ENCODE measurements at places on chromosomes 5 and 9.

DNA sequence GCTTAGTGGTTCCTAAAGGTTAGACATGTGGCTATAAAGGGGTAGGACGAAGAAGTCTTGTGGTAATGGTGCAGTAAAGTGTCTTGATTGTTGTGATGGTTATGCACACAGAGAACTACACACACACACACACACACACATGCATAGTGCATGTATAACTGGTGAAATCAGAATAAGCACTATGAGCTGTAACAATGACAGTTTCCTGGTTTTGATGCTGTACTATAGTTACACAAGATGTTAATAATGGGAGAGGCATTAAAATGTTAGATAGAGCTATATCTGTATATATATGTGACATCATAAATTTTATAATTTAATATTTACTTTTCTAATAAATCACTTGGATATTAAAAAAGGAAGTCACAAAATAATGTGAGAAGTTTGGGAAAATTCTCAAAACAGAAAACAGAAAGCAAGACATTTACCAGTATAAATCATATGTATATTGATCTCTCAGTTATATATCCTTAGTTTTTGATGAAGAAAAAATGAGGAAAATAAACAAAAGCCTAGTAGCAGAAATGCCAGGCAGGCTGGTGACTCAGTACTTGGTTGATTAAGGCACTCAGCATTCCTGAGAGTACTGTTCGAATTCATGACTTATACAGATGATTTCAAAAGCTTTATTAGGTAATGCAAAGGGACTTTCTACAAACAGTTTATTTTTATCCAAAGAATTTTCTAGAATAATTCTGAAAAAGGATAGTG is 350.5 kb upstream of the DAB2 start:
- no peak for DNase-seq

- no peak for DNase-seq
Measured at GRCh38 chr5:81428446-81428845, 34.5 kb upstream of the ACOT12 start.

- DNase-seq, result no peak
Measured at GRCh38 chr5:179255527-179256327, 89.5 kb downstream of the ADAMTS2 start.

GRCh38 chr9:118931941-118932340 is 437.3 kb downstream of the BRINP1 start:
- DNase-seq, result no peak

GRCh38 chr5:119537704-119538103 is 85.4 kb downstream of the HSD17B4 start:
- DNase-seq, result peak; percentile 38

GRCh38 chr9:76576344-76576743 is 117.4 kb downstream of the GCNT1 start:
- DNase-seq, result peak; percentile 76

GRCh38 chr5:72453246-72453775 is 53.9 kb downstream of the ZNF366 start:
- no peak for DNase-seq

- DNase-seq, result no peak
Measured at GRCh38 chr9:76218886-76219445, 175.3 kb downstream of the RFK start.

GRCh38 chr5:89723907-89724306 is 685.6 kb downstream of the CETN3 start:
- DNase-seq, result no peak

GRCh38 chr5:65329266-65329665 is 152.5 kb downstream of the ADAMTS6 start:
- DNase-seq, result no peak
